T-cell (primary cell): ENCODE measurements at places on chromosomes 11 and 22. TPM values are rescaled to one million over a fixed set of nuclear protein-coding genes. Genes with fewer than 3 reads are reported as not detected.
A peak's percentile ranks its signal among the peaks of the same experiment; 100 is the strongest.

DNA sequence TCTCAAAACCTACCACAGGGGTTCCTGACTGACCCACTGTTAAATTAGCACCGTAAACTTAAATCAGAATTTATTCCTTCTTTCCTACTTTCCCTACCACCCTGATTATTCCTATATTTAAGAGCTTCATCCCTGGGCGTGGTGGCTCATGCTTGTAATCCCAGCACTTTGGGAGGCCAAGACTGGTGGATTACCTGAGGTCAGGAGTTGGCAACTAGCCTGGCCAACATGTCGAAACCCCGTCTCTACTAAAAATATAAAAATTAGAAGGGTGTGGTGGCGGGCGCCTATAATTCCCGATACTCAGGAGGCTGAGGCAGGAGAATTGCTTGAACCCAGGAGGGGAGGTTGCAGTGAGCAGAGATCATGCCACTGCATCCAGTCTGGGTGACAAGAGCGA is 20.3 kb downstream of the ALG9 start:
- H3K36me3 ChIP-seq: peaks cover 23% of the 10 kb centered on the region
- no peaks in the 10 kb centered on the region for H3K4me1 ChIP-seq
- no peaks in the 10 kb centered on the region for H3K27me3 ChIP-seq
- no peak overlapping the region for H3K4me3 ChIP-seq

- no peak overlapping the region for H3K4me3 ChIP-seq
- H3K27me3 ChIP-seq: no peaks in the 10 kb centered on the region
- DNase-seq: no peak
- H3K36me3 ChIP-seq: no peaks in the 10 kb centered on the region
These were observed 15.1 kb upstream of the MTMR3 start for GRCh38 chr22:29867851-29868250.

DNA sequence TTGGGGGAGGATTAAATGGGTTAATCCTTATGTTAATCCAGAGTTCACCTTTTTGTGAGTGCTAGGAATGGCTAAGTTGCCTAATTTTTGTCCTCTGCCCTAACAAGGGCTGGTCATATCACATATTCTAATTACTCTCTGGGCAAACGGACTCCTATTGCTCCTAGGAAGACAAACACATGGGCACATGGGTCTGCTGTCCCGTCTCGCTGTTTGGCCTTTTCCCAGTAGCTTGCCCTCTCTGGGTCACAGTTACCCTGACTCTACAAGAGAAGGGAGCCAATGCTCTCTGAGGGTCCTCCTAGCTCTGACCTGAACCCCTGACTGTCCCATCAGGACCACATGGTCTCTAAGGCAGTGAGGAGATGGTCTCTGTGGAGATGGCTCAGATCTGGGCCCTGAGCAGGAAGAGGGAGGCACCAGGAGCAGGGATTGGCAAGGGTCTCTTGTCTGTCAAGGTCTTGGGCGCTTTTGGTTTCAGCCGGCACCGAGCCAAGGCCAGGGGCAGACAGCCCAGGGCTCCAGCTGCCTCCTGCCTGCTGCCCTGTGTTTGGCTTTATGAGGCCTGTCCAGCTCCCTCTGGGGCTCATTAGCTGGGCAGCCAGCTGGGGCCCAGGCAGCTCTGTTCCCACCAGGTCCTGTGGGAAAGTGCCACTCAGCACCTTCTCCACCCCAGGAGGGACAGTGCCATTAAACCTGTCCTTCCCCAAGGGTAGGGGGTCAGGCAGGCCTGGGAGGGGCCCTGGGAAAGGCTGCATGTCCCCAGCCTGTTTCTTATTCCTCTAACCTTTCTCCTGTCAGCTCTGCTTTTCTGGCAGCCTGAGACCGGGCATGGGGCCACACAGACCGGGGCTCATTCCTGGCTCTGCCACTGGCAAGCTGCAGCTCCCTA is 559.9 kb downstream of the MN1 start:
- H3K36me3 ChIP-seq: no peaks in the 10 kb centered on the region
- H3K4me3 ChIP-seq: no peak overlapping the region
- no peak overlapping the region for H3K27ac ChIP-seq
- no peaks in the 10 kb centered on the region for H3K27me3 ChIP-seq

Gene ZW10
- total RNA-seq: 8.4 TPM

DNA sequence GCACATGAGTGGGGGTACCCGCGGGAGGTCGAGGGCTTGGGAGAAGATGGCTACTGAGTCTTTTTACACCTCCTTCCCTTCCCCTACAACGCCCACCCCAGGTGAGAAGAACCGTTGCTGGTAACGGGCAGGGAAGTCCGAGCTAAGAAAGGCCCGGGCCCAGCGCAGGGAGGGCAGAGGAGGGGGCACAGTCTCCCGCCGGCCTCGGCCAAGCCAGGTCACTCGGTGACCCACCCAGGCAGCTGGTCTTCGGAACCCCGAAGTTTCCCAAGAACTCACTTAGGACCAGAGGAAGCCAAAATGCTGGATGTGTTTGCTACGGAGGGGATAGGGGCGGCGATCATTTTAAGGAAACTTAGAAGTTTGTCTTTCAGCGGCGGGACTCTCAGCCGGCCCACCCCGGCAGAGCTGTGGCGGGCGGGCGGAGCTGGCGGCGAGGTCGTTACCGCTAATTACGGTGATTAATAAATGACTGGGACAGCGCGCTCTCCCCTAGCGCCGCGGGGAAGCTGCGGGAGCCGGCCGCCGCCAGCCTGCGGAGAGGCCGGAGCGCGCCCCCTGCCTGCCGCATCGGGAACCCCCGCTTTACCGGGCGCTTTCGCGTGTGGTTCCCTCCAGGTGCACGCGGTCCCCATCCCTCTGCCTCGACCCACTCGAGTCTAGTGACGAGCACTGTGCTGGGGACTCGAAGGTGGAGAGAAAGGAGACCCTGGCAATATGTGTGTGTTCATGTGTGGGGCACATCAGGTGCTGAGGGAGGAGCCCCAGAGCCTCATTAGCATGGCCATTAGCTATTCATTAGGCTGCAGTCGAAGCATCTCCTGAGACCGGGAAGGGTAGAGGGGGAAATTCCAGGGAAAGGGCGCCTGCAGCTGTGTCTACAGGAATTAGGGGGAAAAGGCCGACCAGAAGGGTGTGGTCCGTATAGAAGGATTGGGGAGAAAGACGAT is 945 bp downstream of the ROBO3 start:
- H3K27me3 ChIP-seq: peaks cover 28% of the 10 kb centered on the region
- peak; percentile 42 for DNase-seq
- no peak overlapping the region for H3K4me3 ChIP-seq
- peaks cover 47% of the 10 kb centered on the region for H3K4me1 ChIP-seq
- no peak overlapping the region for H3K27ac ChIP-seq
- no peaks in the 10 kb centered on the region for H3K36me3 ChIP-seq

Gene HSD17B12
- 24.8 TPM for total RNA-seq

Gene MYOD1
- total RNA-seq: not detected

Gene HMGXB4
- total RNA-seq: 20.5 TPM

Gene KCNK4
- 0.35 TPM for total RNA-seq

DNA sequence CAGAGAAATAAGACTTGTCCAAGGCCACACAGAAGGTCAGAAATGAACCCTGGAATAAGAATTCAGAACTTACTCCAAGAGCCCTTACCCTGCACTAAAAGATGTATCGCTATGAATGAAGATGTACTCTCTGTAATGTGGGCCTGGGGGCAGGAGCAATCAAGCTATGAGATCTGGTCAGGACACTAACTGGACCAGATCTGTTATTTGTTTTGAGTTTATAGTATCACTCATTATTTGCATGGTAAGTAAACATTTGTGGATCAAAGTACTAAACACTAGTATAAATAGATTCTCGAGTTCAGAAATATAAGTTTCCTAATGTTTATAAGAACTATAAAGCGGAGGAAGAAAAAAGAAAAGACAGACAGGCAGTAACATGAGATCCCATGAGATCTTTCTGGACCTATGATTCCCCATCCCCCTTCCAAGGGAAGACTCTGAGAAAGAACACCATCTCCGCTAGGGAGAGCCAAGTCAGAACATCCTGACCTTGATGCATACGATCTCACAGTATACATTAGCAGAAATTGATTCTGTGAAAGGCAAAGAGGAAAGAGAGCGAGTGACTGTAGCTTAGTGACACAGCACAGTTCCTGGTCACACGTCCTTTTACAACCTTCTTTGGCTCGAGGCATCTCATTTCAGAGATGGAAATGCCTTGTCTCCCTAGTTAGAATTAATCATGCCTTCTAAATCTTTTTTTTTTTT is 71.2 kb downstream of the USP35 start:
- H3K27ac ChIP-seq: no peak overlapping the region
- no peaks in the 10 kb centered on the region for H3K36me3 ChIP-seq
- no peaks in the 10 kb centered on the region for H3K4me1 ChIP-seq
- no peak for DNase-seq

DNA sequence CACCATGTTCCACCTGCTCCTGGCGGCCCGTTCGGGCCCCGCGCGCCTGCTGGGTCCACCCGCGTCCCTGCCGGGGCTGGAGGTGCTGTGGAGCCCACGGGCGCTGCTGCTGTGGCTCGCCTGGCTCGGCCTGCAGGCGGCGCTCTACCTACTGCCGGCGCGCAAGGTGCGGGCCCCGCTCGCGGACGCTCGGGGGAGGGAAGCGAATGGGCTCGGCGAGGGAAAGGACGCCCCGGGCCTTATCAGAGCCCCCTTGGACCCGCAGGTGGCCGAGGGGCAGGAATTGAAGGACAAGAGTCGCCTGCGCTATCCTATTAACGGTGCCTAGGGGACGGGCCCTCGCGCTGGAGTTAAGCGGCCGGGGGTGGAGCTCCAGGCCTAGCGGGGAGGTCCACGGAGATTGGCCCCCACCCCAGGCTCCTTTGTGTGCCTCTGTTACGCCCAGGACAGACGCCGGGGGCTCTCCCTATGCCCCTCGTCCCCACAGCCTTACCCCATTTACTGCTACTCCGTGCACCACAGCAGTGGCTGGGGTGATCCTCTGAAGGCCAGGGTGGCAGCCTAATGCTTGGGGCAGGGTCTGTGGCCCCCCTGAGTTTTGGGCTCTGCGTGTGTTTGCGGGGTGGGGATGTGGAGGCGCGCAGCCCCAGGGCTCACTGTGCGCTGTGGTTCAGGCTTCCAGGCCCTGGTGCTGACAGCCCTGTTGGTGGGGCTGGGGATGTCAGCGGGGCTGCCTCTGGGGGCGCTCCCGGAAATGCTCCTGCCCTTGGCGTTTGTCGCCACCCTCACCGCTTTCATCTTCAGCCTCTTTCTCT is 1.1 kb downstream of the TM7SF2 start:
- peak; percentile 78 for DNase-seq
- peaks cover 9% of the 10 kb centered on the region for H3K36me3 ChIP-seq
- H3K27ac ChIP-seq: peak overlapping the region; percentile 66
- H3K27me3 ChIP-seq: no peaks in the 10 kb centered on the region

DNA sequence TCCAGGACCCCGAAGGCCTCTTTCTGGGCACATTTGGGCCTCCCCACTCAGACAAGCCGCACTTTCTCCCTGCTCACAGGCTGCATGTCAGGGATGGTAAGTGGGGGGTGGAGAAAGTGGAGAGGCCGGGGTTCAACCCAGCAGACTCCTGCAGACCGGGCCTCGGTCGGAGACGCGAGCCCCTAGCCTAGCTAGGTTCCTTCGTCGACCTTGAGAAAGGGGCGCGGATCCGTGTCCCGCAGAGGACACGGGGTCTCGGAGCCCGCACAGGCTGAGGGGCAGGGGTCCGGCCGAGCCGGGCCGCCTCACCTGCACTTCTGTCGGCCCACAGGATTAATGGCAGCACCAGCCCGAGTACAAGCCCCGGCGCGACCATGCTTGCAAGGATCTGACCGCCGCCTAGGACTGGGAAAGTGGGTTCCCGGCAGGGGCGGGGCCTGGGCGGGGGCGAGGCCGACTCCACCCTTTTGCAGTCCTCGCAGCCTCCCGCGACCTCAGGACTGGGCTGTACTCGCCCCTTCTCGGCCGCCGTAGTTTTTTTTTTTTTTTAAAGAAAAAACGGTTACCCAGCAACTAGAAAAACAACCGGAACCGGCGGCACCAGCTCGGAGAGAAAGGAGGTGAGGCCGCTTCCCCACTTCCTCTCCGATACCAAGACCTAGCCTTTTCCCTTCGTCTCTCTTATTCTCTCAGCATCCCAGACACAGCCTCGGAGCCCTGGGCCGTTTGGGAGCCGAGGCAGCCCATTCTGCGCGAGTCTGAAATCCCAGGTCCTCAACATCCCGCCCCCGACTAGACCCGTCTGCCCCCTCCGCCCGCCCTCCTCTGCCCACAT is at the start of the genes SIAE and SPA17:
Gene SIAE, minus strand, starts transcription at position 407 of the 835 bp plus-strand sequence. Its CDS starts 31 bp downstream, at position 376.
Gene SPA17, plus strand, starts transcription at position 572 of the 835 bp plus-strand sequence. CDS start 1,361 bp downstream, outside the sequence.
- peak; percentile 79 for DNase-seq
- H3K4me3 ChIP-seq: peak within 1 kb of the TSS; percentile 71
- H3K4me1 ChIP-seq: peaks cover 30% of the 10 kb centered on the region
- H3K36me3 ChIP-seq: no peaks in the 10 kb centered on the region

Gene SPDYC
- total RNA-seq: not detected

Gene XKR3
- total RNA-seq: not detected

DNA sequence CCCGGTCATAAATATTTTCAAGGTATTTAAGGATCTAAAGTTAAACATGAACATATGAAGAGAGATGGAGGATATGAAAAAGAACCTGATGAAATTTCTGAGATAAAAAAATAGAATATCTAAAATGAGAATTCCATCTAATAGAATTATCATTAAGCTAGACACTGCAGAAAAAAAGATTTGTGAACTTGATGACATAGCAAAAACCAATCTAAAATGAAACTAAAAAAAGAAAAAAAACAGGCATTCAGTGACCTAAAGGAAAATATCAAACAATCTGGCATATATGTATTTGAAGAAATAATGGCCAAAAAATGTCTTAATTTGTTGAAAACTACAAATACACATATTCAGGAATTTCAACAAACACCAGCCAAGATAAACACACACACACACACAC is 81.6 kb upstream of the ZC3H12C start:
- no peak overlapping the region for H3K27ac ChIP-seq
- no peak overlapping the region for H3K4me3 ChIP-seq
- DNase-seq: no peak

- H3K27ac ChIP-seq: no peak overlapping the region
- DNase-seq: no peak
- H3K27me3 ChIP-seq: no peaks in the 10 kb centered on the region
- H3K36me3 ChIP-seq: peaks cover 17% of the 10 kb centered on the region
- no peak overlapping the region for H3K4me3 ChIP-seq
These were observed 1.4 kb downstream of the CHRNA10 start for GRCh38 chr11:3669742-3670183.

DNA sequence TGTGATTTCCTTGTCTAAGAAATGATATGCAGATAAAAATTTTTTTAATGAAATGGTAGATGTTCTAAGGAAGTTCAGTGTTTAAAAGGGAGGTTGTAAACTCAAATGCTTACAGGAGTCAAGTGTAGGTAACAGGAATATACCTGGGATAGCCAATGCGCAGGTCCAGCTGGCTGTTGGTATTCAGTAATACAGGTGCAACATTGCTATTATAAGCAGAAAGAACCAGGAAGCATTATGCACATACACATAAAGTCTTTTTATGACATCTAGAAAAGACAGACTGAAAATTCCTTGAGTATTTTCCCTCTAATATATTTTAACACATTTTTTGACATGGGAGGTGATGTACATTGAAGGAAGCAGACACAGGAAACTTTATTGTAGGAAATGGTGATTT is 43.6 kb upstream of the B3GNT6 start:
- H3K27me3 ChIP-seq: no peaks in the 10 kb centered on the region
- no peak for DNase-seq
- H3K36me3 ChIP-seq: no peaks in the 10 kb centered on the region
- no peaks in the 10 kb centered on the region for H3K4me1 ChIP-seq

GRCh38 chr11:32796425-32796824 is 2.0 kb upstream of the CCDC73 start:
- H3K4me3 ChIP-seq: no peak overlapping the region
- no peaks in the 10 kb centered on the region for H3K4me1 ChIP-seq
- no peak for DNase-seq
- H3K27ac ChIP-seq: no peak overlapping the region
- H3K36me3 ChIP-seq: no peaks in the 10 kb centered on the region
